ENCODE measurements at places on chromosomes 6 and 20. TPM values are rescaled to one million over a fixed set of nuclear protein-coding genes. Genes with fewer than 3 reads are reported as not detected.

DNA sequence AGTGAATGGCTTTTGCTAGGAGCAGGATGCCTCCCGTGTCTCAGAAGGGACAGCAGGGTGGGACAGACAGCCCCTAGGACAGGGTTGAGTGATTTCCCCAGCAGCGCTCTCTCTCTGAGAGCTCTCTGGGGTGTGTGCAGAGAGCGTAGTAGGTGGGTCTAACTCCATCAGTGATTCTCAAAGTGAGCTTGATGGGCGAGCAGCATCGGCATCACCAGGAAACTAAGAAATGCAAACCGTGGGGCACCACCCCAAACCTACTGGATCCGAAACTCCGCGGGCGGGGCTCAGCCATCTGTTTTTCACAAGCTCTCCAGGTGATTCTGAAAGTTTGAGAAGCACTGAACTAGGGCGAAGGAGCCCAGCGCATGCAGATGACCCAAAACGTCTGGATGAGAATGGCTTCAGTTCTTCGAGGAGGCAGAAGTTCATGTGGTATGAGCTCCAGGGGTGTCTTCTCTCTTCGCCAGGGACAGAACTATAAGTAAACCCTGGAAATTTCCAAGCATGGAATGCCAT is 119.6 kb upstream of the RNF24 start:
- no peak for DNase-seq

DNA sequence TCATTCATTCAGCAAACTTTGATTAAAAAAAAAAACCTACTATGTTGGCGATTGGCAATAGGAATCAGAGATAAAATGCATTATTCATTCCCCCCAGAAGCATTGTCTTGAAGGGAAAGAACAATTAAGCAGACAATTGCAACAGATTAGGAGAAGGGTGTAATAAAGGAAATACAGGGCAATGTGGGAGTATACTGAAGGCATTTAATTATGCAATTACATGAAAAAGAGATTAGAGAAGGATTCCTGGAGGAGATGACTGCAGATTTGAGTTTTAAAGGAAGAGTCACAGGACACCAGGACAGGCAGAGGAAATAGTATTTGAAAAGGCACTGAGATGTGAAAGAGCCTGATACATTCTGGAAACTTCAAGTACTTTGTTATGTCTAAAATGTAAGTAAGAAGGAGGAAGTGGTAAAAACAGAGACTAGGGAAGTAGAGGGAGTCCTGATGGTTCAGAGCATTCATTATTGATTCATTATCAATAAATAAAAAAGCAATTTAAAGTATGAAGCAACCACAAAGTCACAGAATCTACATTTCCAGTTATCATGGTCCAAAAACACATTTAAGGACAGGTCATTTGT is 43.7 kb downstream of the THEMIS start:
- no peak for DNase-seq

- DNase-seq: no peak
These were observed 546 bp downstream of the CRNKL1 start for GRCh38 chr20:20051767-20052073.

DNA sequence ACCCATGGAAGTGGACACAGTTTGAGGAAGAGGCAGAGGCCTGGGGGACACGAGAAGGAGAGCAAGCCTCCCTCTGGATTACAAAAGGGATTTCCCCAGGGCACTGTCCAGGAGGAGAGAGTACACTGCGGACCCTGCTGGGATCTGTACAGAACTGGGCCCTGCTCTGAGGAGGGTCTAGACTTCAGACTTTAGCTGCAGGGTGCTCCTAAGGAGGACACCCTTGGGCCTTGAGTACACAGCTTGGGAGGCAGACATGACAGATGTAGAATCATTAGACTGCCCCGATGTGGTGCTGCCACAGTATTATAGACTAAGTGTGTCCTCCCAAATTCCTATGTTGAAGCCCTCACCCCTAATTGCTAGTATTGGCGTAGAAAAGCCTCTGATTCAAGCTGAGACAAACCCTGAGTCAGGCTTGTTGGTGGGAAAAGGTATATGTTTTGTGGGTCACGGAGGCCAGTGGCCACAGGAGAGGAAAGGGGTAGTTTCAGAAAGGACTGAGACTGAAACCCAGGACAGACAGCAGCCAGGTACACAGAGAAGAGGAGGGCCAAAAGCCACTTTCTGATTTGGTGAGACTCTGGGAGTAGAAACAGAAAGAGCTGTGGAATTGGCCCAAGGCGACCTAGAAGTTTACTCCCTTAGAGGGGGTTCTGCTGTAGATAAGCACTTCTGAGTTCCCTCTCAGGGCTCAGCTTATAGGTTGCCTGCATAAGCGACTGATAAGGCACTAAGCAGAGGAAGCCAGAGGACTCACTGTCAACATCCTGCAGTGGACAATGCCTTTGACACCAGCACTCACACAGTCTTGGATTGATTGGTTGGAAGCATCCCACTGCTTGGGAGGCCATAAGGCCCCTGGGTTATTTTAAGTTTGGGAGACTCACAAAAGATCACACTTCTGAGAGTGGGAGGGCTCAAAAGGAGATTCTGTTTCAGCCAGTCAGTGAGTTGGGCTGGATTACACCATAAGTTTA is 16.5 kb upstream of the SH3BGRL2 start:
- no peak for DNase-seq

DNA sequence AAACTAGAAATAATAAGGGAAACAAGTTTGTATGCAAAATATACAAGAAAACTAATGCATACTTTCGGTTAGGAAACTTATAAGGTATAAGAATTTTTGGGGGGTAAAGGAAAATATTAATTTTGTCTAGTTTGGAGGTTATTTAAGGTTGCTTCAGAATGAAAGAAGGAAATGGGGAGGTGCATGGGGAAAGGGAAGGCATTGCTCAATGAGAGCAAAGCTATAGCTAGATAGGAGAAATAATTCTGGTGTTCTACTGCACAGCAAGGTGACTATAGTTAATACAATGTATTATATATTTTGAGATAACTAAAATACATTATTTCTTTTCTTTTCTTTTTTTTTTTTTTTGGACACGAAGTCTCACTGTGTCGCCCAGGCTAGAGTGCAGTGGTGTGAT is 5.4 kb upstream of the MYMX start:
- DNase-seq: no peak

GRCh38 chr6:106728296-106728870 is 99.0 kb downstream of the QRSL1 start:
- peak; percentile 43 for DNase-seq

DNA sequence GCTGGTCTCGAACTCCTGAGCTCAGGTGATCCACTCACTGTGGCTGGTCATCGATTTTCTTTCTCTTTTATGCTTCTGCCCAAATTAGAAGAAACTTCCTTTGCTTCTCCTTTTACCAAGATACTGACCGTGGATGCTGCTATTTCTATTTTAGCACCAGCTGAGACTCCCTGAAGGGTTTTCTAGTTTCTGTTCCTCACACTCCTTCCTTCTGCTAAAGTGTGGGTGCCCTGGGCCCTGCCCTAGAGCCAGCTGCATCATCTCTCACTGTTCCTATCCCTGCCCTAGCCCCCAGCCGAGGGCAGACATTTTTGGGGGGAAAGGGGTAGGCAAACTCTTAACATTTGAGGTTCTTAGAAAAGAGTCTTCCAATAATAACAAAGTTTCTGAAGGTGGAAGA is 6.3 kb downstream of the SMOC2 start:
- DNase-seq: no peak

DNA sequence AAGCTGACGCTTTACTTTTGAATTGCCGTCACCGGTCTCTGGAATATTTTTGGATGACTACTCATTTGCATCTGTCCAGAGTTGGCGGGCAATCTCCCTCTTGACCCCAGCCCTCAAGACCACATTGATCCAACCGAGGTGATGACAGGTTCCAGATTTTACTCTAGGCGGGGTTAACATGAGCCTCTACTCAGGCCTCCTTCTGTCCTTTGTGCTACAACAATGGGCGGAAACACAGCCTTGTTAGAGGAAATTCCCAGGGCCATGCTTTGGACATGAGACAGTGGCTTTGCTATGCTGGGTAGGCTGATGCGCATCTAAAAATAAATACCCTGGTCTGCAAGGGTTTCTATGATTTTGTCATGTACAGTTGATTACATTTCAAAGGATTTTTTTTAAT is 27.0 kb upstream of the ADGRF5 start:
- DNase-seq: peak; percentile 21

- no peak for DNase-seq
These were observed 3.0 kb downstream of the SLC25A27 start for GRCh38 chr6:46655803-46656202.

- DNase-seq: peak; percentile 25
These were observed 32.8 kb downstream of the GFOD1 start for GRCh38 chr6:13454286-13455221.

- DNase-seq: no peak
These were observed 3.6 kb downstream of the CNBD2 start for GRCh38 chr20:35971981-35972380.

DNA sequence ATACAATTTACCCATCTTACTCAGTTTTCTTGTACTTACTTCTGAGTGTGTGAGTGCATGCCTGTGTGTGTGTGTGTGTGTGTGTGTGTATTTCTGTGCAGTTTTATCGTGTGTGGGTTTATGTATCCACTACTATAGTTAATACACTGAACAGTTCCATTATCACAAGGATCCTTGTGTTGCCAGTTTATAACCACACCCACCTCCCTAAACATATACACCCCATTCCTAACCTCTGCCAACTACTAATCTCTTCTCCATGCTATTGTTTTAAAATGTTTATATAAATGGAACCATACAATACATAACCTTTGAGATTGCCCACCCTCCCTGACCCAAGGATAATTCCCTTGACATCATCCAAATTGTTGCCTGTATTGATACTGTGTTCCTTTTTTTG is 18.7 kb downstream of the POFUT1 start:
- DNase-seq: no peak

DNA sequence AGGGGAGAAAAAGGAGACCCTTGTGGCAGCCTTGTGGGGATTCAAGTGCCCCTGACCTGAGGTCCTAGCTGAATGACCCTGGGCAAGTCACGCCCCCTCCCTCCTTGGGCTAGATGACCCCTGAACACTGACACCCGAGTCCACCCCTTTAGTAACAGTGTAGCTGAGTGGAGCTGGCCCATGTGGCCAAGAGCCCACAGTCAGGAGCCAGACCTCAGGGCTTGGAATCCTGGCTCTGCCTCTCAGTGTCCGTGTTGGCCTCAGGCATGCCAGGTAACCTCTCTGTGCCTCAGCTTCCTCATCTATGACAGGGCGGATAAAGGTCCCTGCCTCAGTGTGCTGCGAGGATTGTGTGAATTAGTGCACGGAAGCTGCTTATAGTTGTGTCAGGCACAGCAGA is 14.3 kb downstream of the IP6K3 start:
- no peak for DNase-seq

DNA sequence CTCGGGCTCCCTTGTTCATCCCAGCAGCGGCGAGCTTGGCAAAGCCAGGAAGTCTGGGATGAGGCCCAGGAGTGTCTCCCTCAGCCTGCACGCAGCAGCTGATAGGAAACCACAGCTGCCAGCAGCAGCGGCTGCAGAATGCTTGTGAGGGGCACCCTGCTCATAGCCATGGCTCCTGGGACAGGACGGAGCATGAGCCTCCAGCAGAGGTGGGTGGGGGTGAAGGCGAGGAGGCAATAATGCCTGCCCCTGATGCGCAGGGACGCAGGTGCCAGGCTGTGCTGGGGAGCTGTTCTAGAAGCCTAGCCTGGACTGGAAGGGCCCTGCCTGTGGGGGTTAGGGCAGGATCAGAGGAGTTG is 157.9 kb downstream of the CD83 start:
- no peak for DNase-seq

GRCh38 chr6:164039954-164040375 is 625.4 kb downstream of the QKI start:
- peak; percentile 9 for DNase-seq

GRCh38 chr6:386688-387266 is 4.8 kb upstream of the IRF4 start:
- DNase-seq: no peak

GRCh38 chr20:50172347-50173013 is 18.1 kb upstream of the CEBPB start:
- DNase-seq: peak; percentile 79

- DNase-seq: no peak
These were observed 25.4 kb downstream of the TMEM244 start for GRCh38 chr6:129835691-129836090.

GRCh38 chr20:62165762-62166399 is 16.9 kb upstream of the MTG2 start:
- DNase-seq: no peak

- no peak for DNase-seq
These were observed 59.4 kb downstream of the UBE2V1 start for GRCh38 chr20:50053362-50054230.

GRCh38 chr6:111743862-111744692 is 129.2 kb downstream of the FYN start:
- DNase-seq: no peak

DNA sequence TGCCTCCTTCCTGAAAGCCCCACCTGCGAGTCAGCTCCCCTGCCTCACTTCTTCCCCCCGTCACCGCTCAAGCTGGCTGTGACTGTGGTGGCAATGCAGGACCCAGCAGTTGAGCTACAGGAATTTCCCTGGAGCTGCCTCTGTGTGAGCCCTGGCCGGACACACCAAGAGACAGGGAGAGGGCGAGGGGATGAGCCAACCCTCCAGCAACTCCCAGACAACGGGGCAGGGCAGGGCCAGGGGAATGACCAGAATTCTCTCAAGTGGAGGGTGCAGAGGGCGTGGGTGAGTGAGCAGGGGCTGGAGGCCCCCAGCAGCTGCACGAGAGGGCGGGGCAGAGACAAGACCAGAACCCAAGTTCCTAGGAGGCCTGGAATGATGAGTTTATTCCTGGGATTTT is 4.9 kb upstream of the ARFGAP1 start:
- no peak for DNase-seq

GRCh38 chr6:56940977-56941376 is 13.9 kb upstream of the BEND6 start:
- DNase-seq: no peak

DNA sequence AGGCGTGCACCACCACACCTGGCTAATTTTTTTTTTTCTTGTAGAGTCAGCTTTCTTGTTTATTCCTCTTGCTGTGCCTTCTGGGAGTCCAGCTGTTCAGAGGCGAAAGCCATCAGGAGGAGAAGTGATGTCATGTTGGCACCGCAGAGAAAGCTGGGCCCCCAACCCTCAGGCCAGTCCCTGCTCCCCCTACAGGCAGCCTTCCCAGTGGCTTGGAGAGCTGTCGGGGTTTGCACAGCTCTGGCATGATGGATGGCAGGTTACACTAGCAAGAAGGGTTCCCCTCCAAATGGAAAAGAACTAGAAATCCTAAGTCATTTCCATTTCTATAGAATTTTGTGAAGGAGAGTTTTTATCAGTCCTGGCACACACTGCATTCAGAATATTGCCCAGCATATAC is 72.6 kb downstream of the C6orf52 start:
- no peak for DNase-seq

- DNase-seq: no peak
These were observed 107.9 kb upstream of the SPACA1 start for GRCh38 chr6:87939776-87940175.

GRCh38 chr20:47701612-47702011 is 83.7 kb downstream of the SULF2 start:
- DNase-seq: no peak

Gene MDFI
- 163 TPM for total RNA-seq

Gene CST5
- not detected for total RNA-seq

Gene PGC
- total RNA-seq: not detected

Gene PLCG1
- 48.7 TPM for total RNA-seq

Gene ZBTB9
- total RNA-seq: 5.7 TPM

Gene HSD17B8
- 16.0 TPM for total RNA-seq

Gene STMND1
- total RNA-seq: not detected

Gene UBD
- not detected for total RNA-seq

Gene BEND6
- 2.0 TPM for total RNA-seq

Gene C20orf144
- under 0.01 TPM for total RNA-seq

Gene NDUFAF5
- 34.7 TPM for total RNA-seq
